ENCODE measurements at places on chromosomes 4 and X.

GRCh38 chr4:11611868-11612267, 183.2 kb upstream of the HS3ST1 start:
- no peak for DNase-seq

GRCh38 chr4:151841107-151841506, 80.3 kb upstream of the GATB start:
- no peak for DNase-seq

GRCh38 chr4:163808011-163808410, 313.5 kb downstream of the TMA16 start:
- no peak for DNase-seq

- DNase-seq, result no peak
These were observed 4.2 kb downstream of the PAK3 start for GRCh38 chrX:111100191-111100590.

- peak; percentile 48 for DNase-seq
These were observed 46.4 kb downstream of the ASMT start for GRCh38 chrX:1661048-1661921.

DNA sequence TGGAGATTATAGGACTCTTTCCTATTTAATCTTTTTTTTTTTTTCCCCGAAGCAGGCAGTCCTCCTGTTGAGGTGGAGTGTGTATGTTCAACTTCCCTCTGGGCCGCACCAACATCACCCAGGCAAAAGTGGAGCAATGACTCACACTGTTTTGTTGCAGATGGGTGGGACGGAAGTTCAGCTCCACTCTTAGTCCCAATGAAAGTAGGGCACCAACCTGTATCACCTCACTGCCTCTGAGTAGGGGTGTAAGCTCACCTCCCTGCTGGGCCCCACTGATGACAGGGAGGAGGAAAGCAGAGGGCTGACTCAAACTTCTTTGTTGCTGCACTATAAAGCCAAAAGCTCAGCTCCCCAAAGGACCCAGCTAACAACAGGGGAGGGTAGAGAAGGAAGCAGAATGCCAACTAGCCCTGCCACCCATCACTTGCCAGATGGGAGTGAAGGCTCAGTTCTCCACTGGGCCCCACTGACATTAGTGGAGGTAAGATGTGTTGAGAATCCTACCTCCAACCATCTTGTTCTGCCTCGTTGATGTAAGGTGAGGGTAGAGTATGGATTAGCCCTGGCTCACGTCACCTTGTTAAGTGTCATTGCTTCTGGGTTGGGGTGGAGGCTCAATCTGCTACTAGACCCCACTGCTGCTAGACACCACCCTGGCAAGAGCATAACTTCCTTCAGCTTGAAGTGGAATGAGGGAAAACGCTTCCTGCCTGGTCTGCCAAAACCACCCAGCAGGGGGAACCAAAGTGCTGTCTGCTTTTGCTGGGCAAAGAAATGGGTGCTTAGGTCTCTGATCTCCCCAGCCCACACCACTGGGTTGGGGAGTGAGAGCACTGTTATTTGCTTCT, 14.1 kb downstream of the RPS6KA3 start:
- DNase-seq, result no peak

DNA sequence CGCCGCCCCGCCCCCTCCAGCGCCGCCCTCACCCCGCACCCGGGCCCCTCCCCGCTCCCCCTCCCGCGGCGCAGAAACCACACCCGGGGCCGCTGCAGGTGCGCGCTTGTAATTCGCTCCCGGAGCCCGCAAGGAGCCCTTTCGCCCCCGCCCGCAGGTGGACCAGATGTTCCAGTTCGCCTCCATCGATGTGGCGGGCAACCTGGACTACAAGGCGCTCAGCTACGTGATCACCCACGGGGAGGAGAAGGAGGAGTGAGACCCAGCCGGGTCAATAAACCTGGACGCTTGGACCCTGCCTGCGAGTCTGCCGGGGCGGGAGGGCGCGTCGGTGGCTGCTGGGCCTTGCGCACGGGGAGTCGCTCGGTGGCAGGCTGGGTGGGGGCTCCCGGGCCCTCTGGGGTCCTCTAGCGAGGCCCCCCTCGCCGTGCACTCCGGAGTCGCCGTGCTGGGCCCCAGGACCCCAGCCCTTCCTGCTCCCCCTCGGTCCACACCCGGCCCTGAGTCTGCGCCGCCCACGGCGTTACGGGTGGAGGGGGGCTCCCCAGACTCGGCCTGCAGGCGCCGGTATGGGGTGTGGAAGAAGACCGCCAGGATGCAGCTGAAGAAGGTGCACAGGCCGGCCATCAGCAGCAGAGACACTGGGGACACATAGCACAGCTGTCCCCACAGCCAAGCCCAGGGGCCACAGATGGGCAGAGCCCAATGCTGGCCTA, 7.1 kb downstream of the SLC49A3 start:
- no peak for DNase-seq

- no peak for DNase-seq
These were observed 14.5 kb upstream of the PRRG3 start for GRCh38 chrX:151680805-151681204.

GRCh38 chr4:6074758-6075157, 56.5 kb upstream of the C4orf50 start:
- no peak for DNase-seq

DNA sequence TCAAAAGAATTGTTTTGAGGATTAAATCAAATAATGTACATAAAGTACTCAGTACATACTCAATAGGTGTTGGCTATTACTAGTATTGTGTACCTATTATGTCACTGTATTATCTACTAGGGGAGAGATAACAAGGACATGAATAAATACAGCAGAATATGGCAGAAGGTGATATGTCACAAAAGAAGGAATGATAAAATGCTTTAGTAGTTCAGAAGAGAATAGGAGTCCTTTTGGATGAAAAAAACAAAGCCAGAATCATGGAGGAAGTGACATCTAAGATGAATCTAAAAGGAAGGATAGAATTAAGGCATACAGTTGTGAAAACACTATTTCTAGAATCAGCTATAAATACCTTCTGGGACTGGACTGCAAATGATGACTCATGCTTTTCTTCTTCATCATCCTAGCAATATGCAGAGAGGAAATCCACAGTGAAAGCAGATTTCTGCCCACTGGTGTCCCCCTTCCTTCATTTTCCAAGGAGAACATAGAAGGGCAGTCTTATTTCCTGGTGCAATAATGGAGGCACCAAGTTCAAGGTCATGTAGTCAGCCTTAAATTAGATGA, 98.7 kb downstream of the GLUD2 start:
- no peak for DNase-seq

DNA sequence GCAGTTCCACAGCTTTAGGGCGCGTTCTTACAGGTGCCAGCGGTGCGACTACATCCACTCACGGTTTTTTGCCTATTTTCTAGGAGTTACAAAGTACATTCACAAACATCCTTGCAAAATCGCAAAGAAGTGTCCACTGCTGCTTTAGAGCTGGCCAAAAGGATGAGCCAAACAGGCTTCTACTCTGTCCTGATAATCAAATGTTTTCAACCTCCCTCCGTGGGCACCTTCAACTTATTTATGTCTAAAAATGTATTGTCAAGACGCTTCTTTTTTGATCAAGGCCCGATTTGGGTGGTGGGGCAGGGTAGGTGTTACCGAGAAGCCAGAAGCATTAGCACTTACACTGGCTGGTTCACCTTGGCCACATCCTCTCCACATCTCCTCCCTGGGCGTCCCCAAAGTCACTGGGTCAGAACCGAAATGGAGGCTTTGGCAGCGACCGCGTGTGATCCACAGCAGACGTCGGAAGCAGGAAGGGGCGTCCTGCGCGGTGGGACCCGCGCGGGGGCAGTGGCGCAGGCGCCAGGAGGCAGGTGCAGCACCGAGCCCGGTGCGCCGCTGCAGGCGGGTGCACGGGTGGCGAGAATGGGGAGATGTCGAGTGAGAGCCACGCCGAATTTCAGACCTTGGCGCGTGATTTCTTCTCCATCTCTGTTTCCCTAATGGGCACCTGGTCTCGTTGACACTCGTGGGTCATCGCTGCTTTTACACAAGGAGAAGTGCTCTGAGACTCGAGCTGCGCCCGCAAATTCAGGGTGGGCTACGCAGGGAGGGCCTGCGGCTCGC, 16.9 kb downstream of the NKX3-2 start:
- DNase-seq, result no peak

GRCh38 chrX:20066968-20067708, 49.6 kb downstream of the MAP7D2 start:
- no peak for DNase-seq

DNA sequence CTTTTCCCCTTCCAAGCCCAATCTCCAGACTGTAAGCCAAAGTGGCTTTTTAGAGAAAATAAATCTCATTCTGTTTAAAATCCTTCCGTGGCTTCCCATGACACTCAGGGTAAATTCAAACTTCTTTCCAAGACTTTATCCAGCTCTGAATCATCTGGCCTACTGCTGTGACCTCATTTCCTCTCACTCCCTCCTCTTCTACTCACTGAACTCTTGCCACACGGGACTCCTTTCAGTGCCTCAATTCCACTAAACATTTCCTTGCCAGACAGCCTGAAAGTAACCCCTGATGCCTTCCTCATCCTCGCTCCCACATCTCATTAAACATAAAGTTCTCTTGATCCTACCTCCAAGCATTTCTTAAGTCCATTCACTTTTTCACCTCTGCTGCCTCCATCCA, 27.8 kb upstream of the RNF128 start:
- DNase-seq, result no peak

DNA sequence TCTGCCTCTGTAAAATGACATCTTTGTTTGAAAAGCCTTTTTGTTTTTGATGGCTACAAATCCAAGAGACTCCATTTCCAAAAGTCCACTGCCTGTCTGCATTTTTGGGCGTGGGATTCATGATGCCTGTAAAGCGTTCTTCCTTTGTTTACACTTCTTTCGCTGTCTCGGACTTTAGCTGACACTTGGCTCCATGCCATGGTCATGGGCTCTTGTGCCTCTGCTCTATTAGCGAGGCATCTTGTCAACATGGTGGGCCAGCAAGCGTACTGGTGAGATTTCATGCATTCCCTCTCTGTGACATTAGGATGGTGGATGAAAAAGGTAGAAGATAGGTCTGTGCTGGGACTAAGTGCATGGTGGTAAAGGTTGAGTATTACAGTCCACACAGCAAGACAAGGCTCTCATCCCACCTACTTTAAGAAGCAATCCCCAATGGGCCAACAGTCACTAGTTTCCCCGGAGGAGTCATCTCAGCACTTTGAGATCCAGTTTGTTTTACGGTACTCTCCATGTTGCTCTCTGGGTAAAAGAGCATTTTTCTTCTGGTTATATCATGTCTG, 298.2 kb upstream of the KLF3 start:
- DNase-seq, result no peak

DNA sequence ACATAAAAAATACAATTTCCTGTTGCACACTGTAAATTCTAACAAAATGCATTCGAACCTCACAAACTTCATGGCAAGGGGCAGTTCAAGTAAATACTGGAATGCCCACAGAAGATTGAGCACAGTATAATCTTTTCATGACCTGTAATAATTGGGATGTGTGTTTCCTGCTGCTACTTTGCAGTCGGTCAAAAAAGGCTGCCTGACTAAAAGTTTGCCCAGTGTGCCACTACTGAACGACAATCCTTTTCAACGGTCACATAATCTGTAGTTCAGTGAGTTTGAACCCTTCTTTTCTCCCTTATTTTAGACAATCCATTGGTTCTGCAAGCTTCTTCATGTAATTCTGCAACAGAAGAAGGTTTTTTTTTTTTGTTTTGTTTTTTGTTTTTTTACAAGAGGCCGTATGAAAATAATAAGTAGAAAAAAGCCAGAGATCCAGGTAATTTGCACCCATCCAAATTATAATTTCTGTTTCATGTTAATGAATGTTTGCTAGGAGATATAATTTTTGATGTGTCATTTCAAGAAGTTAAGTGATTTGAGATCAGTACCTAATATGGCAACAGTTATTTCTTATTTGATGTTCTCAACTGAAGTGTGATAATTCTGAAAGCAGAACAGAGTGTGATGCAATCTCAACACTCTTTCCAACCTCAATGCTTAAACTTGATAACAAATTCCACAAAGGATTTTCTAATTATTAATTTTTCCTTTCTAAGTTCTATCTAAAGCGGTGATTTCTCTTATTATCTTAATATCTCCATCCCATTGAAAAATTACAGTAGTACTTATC, 237.6 kb downstream of the FSTL5 start:
- DNase-seq, result no peak

GRCh38 chrX:128676651-128677050, 624.4 kb upstream of the ACTRT1 start:
- DNase-seq, result no peak

GRCh38 chr4:119068529-119068962, 67.1 kb upstream of the MYOZ2 start:
- no peak for DNase-seq

DNA sequence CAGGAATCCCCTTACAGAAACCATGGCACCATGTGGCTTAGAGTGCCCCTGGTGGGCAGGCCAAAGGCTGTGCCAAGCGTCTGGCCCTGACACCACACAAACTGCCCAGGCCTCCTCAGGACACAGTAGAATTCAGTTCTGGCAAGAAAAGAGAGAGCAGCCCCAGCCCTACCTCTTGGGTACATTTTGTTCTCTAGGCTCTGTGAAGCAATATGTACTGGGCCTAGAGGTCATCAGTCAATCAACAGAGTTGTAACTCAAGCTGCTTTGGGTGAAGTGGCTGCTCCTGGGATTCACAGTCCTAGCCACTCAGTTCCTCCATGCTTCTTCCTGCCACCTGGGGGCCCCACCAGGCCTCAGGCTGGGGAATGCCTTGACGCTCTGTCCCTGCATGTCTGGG, 158.1 kb upstream of the MAMLD1 start:
- DNase-seq, result no peak

GRCh38 chr4:6561706-6562371, 13.2 kb upstream of the MAN2B2 start:
- DNase-seq, result no peak
